ENCODE measurements at places on chromosomes 7 and 10.

GRCh38 chr10:120131183-120131582 is 238.7 kb downstream of the SEC23IP start:
- DNase-seq = no peak

- DNase-seq = no peak
Observed at GRCh38 chr7:5439572-5440496, 16.2 kb upstream of the TNRC18 start.

GRCh38 chr7:121994625-121995410 is 121.9 kb downstream of the PTPRZ1 start:
- peak; percentile 16 for DNase-seq

DNA sequence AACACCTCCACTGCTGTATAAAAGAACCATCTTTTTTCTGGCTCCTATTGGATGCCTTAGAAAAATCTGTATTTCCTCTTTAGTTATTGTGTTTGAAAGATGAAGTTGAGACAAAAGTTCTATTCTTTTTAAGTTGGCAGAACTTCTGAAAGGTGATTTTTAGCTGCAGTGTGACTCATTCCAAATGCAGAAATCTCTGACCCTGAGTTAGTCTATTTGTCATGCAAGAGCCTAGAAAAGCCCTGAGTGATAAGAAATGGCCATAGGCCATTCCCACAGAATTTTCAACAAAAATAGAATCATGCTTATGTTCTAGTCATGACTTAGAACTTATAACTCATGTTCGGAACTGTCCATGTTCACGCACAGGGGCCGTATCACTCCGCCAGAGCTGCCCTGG is 89.1 kb downstream of the EGFR start:
- no peak for DNase-seq

All from BJ (cell line).